ENCODE measurements at places on chromosomes 7 and 10.
A peak's percentile ranks its signal among the peaks of the same experiment; 100 is the strongest.

- peak; percentile 26 for DNase-seq
Measured at GRCh38 chr7:37390114-37390513, 58.5 kb downstream of the ELMO1 start.

DNA sequence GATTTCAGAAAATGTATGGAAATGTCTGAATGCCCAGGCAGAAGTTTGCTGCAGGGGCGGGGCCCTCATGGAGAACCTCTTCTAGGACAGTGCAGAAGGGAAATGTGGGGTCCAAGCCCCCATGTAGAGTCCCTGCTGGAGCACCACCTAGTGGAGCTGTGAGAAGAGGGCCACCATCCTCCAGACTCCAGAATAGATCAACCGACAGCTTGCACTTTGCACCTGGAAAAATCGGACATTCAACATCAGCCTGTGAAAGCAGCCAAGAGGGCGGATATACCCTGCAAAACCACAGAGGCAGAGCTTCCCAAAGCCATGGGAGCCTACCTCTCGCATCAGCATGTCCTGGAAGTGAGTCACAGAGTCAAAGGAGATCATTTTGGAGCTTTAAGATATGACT is 14.3 kb downstream of the RPEL1 start:
- DNase-seq, result no peak

- no peak for DNase-seq
Measured at GRCh38 chr7:132458729-132459128, 117.5 kb downstream of the PLXNA4 start.

- DNase-seq, result no peak
Measured at GRCh38 chr7:135831455-135832195, 83.0 kb upstream of the FAM180A start.

DNA sequence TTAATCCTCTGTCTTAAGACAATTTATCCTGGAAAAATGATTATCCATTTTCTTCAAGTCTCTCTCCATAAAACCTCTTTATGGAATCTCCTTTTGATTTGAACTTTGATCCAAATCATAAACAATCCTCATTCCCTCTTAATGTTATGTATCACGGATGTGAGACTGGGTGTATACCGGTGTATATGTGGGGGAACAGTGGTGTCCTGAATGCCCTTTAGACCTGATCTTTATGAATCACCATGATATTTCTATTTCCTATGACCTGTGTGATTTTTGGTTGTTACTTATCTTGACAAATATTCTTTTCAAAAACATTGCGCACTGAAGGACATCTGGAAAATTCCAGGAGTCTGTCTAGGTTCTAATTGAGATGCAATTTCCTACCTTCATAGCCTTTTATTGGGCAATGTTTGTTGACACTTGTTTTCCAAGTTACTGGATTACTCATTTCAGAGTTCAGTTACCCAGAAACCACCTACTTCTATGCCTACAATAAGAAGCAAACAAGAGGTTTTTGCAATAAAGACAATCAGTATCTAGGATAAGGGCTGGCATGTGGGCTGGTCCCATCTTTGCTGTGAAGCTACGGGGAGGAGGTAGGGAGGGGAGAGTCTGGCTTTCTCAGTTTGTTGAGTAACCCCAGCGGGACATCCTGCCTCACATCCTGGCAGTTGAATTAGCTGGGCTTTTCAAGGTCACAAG is 190.4 kb downstream of the CTTNBP2 start:
- DNase-seq, result no peak

DNA sequence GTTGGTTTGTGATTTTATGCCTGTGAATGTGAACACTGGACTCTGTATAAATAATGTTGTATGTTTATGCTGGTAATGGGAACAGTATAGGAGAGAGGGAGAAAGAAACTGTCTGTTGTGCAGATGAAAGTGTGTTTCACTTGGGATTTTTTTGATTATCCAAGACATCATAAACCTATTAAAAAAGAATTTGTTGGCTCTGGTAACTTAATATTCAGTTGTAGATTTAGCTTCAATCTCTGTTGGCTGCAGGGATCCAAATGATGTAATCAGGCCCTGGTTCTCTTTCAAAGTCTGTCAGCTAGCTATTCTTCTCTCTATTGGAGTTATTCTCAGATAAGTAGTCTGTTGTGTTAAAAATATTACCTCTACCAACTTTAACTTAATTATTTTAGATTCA is 168.8 kb upstream of the RHOBTB1 start:
- no peak for DNase-seq

DNA sequence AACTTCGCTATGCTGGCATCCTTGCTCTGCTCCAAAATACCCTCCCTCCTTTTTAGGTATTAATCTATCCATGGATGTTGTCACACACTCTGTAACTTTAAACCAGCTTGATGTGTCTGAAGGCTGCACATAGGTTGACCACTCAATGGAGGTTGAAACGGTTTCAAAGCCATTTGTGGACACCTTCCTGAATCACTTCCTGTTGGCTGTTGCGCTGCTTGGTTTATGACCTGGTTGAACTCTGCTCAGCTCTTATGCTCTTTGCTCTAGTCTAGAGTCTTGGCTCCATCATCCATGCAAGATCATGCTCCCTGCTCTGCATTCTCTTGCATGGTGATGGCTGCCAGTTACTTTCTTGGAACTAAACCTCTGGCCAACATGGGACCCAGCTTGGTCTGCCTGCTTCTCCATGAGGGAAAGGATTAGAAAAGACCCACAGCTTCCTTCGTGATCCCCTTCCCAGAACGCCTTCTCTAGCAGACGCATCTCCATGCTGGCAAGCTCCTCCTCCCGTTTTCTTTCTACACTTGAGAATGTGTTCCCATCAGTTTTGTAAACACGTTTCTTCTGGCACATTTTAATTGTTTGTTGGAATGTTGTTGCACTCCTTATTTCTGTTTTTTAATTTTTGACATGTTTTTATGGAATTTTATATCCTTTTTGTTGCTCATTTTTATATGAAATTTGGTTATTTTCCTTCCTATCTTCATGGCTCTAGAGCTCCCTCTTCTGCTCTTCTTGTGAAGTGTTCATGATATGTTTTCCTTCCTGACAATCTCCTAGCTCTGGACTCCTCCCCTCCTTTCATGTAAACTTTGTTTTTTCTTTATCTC is 149.8 kb downstream of the XPNPEP1 start:
- peak; percentile 13 for DNase-seq

- DNase-seq, result peak; percentile 57
Measured at GRCh38 chr10:19762026-19762425, 54.2 kb upstream of the PLXDC2 start.

GRCh38 chr10:28878236-28878970 is 201.1 kb downstream of the BAMBI start:
- no peak for DNase-seq

GRCh38 chr10:18333621-18334020 is 193.4 kb downstream of the CACNB2 start:
- DNase-seq, result no peak
